ENCODE measurements at places on chromosomes 3 and 15.

- DNase-seq = no peak
Observed at GRCh38 chr3:181887685-181888084, 176.0 kb downstream of the SOX2 start.

- no peak for DNase-seq
Observed at GRCh38 chr15:66713843-66714508, 11.9 kb downstream of the SMAD6 start.

DNA sequence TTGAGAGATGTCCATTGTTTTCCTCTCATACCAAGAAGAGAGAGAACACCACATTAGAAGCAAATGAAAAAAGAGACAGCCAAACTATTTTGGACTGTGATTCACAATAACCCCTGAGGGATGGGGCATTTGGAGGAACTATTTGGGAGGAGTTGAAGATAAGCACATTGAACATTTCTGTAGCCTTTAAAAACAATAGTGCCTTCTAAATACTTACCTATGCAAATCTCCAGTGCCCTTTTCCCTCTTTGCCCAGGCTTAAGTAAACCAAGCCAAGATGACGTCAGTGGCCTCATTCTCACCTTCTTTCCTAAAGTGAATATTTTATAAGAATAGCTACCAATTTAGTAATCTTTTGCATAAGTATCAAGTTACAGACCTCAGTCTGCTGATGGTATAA, 89.7 kb upstream of the COL8A1 start:
- no peak for DNase-seq

GRCh38 chr3:12558706-12559105, 1.8 kb downstream of the MKRN2 start:
- DNase-seq = no peak

- no peak for DNase-seq
Observed at GRCh38 chr3:87191641-87192040, 35.5 kb upstream of the CHMP2B start.

DNA sequence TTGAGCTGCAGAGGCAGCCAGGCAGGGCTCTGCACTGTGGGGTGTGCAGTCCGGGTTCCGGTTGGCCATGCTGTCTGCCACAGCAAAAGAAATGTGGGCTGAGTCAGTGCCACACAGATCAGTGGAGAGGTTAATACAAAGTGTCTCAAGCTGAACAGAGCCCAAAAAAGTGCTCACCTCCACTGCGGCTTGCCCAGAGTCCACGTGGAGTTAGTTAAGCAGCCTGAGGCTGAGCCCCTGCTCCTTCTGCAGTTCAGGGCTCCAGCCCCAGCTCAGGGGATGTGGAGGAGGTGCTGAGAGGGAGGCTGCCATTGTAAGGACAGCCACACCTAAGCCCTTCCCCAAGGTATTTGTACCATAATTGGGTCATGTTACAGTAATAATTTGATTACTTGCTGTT, 85.3 kb downstream of the LRRK1 start:
- no peak for DNase-seq

GRCh38 chr15:71508081-71508682, 302.2 kb upstream of the NR2E3 start:
- no peak for DNase-seq

GRCh38 chr3:9088441-9089353, 125.4 kb upstream of the RAD18 start:
- DNase-seq = no peak

GRCh38 chr3:62451211-62451887, 78.0 kb upstream of the FEZF2 start:
- DNase-seq = no peak

- DNase-seq = no peak
Observed at GRCh38 chr3:112822064-112823055, 24.3 kb downstream of the CD200R1L start.

DNA sequence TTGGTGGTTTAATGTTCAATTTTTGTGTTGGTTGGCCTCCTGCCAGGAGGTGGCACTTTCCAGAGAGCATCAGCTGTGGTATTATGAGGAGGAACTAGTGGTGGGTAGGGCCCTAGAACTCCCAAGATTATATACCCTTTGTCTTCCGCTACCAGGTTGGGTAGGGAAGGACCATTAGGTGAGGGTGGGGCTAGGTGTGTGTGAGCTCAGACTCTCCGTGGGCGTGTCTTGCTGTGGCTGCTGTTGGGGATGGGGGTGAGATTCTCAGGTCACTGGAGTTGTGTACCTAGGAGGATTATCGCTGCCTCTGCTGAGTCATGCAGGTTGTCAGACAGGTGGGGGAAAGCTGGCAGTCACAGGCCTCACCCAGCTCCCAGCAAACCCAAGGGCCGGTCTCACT, 187.1 kb downstream of the DPH6 start:
- DNase-seq = no peak

DNA sequence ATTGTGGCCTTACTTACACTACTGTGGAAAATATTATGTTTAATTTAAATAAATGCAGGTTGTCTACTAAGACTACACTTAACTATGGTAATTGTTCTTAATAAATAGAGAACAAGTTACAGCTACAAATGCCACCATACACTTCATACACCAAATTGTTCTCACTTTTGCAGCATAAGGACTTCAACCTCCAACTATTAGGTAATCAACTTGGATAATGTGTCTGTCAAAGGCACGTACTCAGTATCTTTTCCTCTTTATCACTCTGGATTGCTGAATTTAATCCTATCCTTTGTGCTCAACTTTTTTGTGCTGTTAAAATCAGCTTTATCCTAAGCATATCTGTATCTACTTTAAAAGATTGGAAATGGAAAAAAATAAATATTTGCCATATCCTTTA, 41.6 kb upstream of the TMEM87A start:
- DNase-seq = no peak

DNA sequence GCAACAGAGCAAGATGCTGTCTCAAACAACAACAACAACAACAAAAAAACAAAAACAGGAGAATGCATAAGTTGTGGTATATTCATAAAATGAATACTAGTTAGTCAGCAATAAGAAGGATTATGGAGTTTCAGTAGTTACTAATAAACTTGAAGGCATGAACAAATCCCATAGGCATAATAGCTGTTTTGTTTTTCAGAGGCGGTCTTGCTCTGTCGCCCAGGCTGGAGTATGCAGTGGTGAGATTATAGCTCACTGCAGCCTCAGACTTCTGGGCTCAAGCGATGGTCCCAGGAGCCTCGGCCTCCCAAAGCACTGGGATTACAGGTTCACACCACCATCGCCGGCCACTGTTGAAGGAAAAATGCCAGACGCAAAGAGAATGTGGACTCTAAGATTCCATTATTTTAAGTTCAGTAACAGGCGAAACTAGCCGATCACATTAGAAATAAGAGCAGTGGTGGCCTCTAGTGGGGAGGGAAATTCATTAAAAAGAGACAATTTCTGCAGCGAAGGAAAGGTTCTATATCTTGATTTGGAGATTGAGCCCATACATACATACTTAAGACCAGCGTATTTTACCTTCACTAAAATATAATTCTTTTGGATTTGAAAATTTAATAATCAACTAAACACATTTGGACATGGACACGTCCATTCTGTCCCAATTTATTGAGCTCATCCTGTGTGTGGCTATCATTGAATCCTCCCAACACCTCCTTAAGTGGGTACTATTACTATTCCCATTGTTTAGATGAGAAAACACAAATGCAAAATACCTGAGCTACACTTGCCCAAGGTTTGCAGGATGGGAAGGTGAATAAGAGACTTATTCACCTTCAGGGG, 27.4 kb upstream of the HDAC11 start:
- peak; percentile 74 for DNase-seq

GRCh38 chr15:33778852-33779251, 189.4 kb upstream of the CHRM5 start:
- DNase-seq = no peak

- no peak for DNase-seq
Observed at GRCh38 chr15:90419738-90420406, 31.8 kb downstream of the IQGAP1 start.

- no peak for DNase-seq
Observed at GRCh38 chr15:68749793-68750192, 70.9 kb downstream of the ANP32A start.

DNA sequence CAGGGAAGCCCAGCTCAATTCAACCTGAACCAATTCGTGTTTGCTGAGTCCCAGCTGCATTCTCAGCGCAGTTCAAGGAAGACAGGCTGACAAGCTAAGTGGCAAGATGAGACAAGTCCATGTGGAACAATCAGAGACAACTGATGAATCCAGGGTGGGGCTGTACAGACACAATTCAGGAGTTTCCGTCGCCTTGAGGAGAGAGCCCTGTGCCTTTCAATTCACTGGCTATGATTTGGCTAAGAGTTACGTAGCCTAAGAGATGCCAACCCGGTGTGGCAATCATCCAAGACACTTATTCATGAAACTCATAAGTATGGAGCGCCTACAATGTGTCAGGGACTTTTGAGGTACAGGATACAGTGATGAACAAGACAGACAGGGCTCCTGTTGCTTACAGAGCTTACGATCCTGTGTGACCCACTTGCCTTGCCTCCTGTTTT, 15.5 kb upstream of the ZBED2 start:
- peak; percentile 11 for DNase-seq

- DNase-seq = no peak
Observed at GRCh38 chr3:129727707-129728106, 121.2 kb upstream of the PLXND1 start.
